ENCODE measurements at places on chromosomes 13 and 19. TPM values are rescaled to one million over a fixed set of nuclear protein-coding genes. Genes with fewer than 3 reads are reported as not detected.

DNA sequence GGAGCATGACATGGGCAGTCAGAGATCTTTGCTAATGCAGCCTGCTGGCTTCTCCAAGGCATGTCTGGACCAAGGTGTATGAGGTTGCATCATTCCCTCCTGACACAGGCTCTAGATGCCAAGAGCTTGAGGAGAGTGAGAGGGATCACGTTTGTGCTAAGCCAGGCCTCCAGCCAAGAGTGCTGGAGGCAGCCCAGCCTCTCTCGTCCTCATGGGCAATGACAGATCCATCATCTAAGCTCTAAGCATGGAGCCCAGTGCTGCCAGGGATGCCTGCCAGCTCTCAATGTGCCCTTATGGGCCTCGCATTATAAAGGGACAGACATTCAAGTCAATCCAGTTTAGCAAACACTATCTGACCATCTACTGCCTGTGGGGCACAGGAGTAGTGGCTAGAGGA, 136.3 kb upstream of the VSTM2B start:
- H3K4me3 ChIP-seq = no peak overlapping the region
- no peaks in the 10 kb centered on the region for H3K27me3 ChIP-seq
- H3K27ac ChIP-seq = no peak overlapping the region
- DNase-seq = no peak
- H3K36me3 ChIP-seq = no peaks in the 10 kb centered on the region
- H3K4me1 ChIP-seq = no peaks in the 10 kb centered on the region

- no peak for DNase-seq
- peaks cover 2% of the 10 kb centered on the region for H3K27me3 ChIP-seq
- no peak overlapping the region for H3K4me3 ChIP-seq
Measured at GRCh38 chr19:11465600-11465999, 15.2 kb downstream of the ELAVL3 start.

- H3K4me3 ChIP-seq = peak overlapping the region; percentile 75
- H3K36me3 ChIP-seq = peaks cover 8% of the 10 kb centered on the region
- no peak for DNase-seq
- H3K27ac ChIP-seq = no peak overlapping the region
- no peaks in the 10 kb centered on the region for H3K27me3 ChIP-seq
- peaks cover 21% of the 10 kb centered on the region for H3K4me1 ChIP-seq
Measured at GRCh38 chr13:113491418-113491883, 940 bp upstream of the DCUN1D2 start.

GRCh38 chr13:59755632-59756290, 408.0 kb downstream of the DIAPH3 start:
- no peaks in the 10 kb centered on the region for H3K4me1 ChIP-seq
- DNase-seq = no peak
- H3K27me3 ChIP-seq = no peaks in the 10 kb centered on the region

- no peak overlapping the region for H3K27ac ChIP-seq
- H3K27me3 ChIP-seq = no peaks in the 10 kb centered on the region
- no peaks in the 10 kb centered on the region for H3K36me3 ChIP-seq
- DNase-seq = no peak
Measured at GRCh38 chr13:62038214-62038613, 622.6 kb upstream of the PCDH20 start.

DNA sequence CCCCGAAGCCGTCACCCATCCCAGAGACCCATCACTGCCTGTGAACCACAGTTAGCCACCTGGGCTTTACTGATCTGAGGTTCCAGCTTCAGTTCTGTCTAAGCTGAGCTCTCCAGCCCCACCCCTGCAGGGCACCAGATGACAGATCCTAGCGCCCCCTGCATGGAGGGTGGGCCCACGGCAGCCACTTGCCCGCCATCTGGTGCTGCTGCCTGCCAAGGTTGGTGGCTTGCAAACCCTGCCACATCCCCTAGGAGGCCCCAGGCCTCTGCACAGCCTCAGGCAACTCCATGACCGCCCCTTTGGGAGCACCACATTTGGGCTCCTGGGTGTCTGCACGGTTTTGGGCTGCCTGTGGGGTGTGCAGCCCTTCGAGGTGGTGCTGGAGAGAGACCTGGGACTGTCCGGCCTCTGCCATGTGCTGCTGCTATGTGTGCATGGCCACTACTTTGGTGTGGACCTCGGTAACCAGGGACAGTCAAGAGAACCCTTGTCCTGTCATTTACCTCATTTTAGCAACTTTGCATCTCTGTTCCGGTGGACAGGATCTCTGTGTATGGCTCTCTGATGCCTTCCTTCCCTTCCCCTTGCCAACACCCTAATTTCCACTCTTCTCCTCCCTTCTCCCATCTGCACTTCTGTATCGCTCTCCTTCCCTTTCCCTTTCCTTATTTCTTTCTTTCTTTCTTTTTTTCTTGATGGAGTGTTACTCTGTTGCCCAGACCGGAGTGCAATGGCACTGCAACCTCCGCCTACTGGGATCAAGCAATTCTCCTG, 17.4 kb upstream of the SDHAF1 start:
- no peak overlapping the region for H3K27ac ChIP-seq
- no peaks in the 10 kb centered on the region for H3K36me3 ChIP-seq
- no peak for DNase-seq

- no peaks in the 10 kb centered on the region for H3K4me1 ChIP-seq
- no peaks in the 10 kb centered on the region for H3K36me3 ChIP-seq
- no peak overlapping the region for H3K27ac ChIP-seq
Measured at GRCh38 chr13:36870050-36870692, 49.9 kb downstream of the SMAD9 start.

DNA sequence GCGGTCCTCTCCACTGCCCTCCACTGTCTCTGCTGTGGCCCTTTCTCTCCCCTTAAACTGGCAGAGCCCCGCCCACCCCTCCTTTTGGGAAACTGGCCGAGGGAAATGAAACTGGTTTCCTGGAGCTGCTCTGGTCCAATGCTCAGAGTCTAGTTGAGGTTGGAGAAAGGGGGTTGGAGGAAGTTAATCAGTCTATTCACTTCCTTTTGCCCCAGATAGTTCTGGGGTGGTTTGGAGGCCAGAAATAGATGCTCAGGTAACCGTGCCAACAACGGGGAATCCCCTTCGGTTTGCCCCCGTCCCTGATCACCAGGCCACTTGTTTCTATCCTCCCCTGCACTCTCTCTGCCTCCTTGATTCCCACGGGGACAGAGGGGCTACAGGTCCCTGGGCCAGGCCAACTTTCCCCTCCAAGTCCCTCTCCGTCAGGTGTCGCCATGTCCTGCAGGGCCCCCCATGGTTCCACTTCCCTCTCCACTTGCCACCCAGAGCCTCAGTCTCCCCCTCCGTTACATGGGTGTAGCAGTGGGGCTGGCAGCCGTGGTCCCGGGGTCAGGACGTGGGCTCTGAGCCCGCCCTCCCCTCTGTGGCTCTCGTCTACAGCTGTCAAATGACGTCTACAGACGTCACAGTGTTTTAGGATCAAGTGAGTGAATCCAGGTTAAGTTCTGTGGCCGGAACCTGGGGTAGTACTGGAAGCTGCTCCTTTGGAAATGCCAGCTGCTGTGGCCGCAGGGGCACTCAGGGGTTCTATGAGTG, at the start of gene IL4I1:
Gene IL4I1, minus strand, starts transcription at position 25 of the 759 bp plus-strand sequence. CDS start 727 bp downstream, outside the sequence.
- H3K27me3 ChIP-seq = peaks cover 35% of the 10 kb centered on the region
- peak; percentile 56 for DNase-seq
- H3K36me3 ChIP-seq = no peaks in the 10 kb centered on the region
- H3K4me3 ChIP-seq = no peak within 1 kb of the TSS

GRCh38 chr13:53041968-53042516, 13.4 kb downstream of the OLFM4 start:
- no peak overlapping the region for H3K27ac ChIP-seq
- no peaks in the 10 kb centered on the region for H3K36me3 ChIP-seq
- no peaks in the 10 kb centered on the region for H3K27me3 ChIP-seq
- no peak overlapping the region for H3K4me3 ChIP-seq
- H3K4me1 ChIP-seq = no peaks in the 10 kb centered on the region

- DNase-seq = peak; percentile 26
- H3K4me1 ChIP-seq = peaks cover 10% of the 10 kb centered on the region
- no peaks in the 10 kb centered on the region for H3K36me3 ChIP-seq
- H3K27ac ChIP-seq = no peak overlapping the region
- no peaks in the 10 kb centered on the region for H3K27me3 ChIP-seq
Measured at GRCh38 chr13:52195401-52195837, 36.0 kb upstream of the NEK3 start.

Gene CATSPERD
- total RNA-seq = 0.05 TPM

Gene ZNF497
- total RNA-seq = 0.94 TPM

Gene NDUFB7
- total RNA-seq = 255 TPM

Gene CGB1
- total RNA-seq = not detected

Gene PROZ
- 0.05 TPM for total RNA-seq

Gene AMER2
- under 0.01 TPM for total RNA-seq

Gene ZSCAN4
- total RNA-seq = 0.05 TPM

Gene ZNF99
- 0.05 TPM for total RNA-seq

Gene CD209
- 3.4 TPM for total RNA-seq

Gene PEX11G
- 3.3 TPM for total RNA-seq

Gene ZNF534
- total RNA-seq = 0.05 TPM

Gene ZNF304
- total RNA-seq = 10.7 TPM

Gene POGLUT2
- 4.9 TPM for total RNA-seq

All from thymus (tissue), 14 donors.